ENCODE measurements at places on chromosomes 5 and 9.
A peak's percentile ranks its signal among the peaks of the same experiment; 100 is the strongest.

DNA sequence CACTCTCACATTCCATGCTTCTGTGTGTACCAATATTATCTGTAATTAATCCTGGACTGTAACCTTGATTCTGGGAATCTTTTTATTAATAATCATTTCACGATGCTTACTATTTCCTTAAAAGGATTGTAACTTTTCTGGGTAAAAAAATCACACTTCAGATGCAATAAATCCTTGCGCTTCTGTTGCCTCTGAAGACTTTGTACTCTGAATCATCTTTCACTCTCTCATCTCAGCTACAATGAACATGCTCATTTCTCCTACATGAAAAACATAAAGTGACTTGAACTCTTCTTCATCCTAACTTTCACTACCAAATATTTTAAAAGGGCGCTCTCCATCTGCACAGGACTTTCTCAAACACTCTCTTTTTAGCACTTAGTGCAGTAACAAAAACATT, 50.0 kb downstream of the GDA start:
- DNase-seq: no peak

- peak; percentile 6 for DNase-seq
Measured at GRCh38 chr9:89225991-89226471, 47.4 kb upstream of the SHC3 start.

GRCh38 chr9:12141422-12141821, 551.8 kb upstream of the TYRP1 start:
- no peak for DNase-seq

DNA sequence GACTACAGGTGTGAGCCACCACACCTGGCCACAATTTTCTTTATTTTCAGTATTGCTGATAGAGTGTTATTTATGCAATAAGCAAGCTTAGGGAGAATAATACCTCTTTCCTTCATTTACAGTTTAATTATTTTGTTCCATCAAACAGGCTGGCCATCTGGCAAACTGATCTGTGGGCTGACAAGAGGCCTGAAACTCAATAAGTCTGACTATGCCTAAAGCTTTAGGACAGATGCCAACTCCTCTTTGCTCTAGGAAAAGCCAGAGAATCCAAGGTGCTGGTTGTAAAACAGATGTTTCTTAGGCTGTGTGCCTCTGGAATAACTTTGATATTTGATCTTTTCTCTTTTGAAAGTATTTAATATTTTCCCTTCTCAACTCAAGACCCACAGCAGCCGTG, 98.4 kb downstream of the TARS1 start:
- no peak for DNase-seq

- DNase-seq: no peak
Measured at GRCh38 chr9:80867731-80868130, 821.6 kb downstream of the TLE1 start.

- DNase-seq: no peak
Measured at GRCh38 chr5:32850817-32851496, 139.8 kb downstream of the NPR3 start.

- no peak for DNase-seq
Measured at GRCh38 chr5:378976-379742, 57.6 kb downstream of the AHRR start.

- DNase-seq: peak; percentile 22
Measured at GRCh38 chr5:159262472-159262858, 625 bp upstream of the UBLCP1 start.

DNA sequence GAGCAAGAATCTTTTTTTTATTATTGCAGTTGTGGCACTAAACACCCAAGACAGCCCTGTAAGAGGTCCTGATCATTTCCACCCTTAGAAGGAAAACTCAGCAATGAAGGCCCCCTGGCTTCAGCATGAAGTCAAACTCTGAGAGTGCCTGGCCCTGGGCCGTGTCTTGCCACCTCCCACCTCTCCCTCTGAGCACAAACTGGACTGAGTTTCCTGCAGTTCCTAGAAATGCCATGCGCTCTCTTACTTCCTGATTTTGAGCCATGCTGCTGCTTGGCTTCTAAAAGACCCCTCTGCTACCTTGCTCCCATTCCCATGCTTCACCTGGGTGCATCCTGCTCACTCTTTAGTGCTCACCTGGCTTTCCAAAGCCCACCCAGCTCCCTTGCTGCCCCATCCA, 140.4 kb upstream of the KLF9 start:
- DNase-seq: peak; percentile 10

DNA sequence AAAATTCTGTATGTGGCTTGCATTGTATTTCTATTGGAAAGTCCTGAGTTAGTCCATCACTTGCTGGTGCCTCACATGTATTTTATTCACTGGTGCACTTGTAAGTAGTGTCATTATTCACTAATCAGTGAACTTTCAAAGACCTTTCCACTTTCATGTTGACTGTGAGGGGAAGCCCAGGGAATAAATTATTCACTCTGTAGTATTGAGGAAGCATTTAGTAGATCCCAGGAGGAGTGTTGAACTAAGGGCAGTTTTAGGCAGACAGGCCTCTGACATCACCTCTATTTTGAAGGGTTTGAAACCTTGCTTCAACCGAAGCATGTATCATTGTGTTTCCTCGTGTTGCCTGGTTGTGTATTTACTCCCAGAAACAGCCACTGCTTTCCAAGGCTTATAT, 705.4 kb upstream of the RIOK2 start:
- no peak for DNase-seq

DNA sequence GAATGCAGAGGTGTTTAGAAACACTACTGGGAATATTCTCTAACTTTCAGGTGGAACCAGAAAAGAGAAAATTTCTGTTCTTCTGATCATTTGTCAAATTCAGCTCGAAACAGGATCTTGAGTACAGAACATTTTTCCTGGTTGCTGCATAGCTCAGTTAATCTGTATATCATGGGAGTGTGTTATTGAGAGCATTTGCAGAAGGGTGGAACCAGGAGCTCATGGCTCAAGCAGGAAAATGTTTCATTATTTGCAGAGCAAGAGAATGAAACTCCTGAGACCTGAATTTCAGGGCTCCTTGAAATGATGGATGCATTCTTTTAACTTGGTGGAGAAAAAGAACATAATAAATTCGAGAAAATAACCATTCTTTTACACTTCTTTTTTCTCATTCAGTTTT, 97.9 kb downstream of the AOPEP start:
- DNase-seq: no peak

GRCh38 chr9:135479469-135480052, at the start of gene PPP1R26:
Gene PPP1R26, plus strand, starts transcription at chr9:135479782. Its CDS starts 4,729 bp downstream, at chr9:135484511.
- DNase-seq: peak; percentile 39

GRCh38 chr9:86600291-86600690, 246.1 kb upstream of the TUT7 start:
- DNase-seq: no peak

DNA sequence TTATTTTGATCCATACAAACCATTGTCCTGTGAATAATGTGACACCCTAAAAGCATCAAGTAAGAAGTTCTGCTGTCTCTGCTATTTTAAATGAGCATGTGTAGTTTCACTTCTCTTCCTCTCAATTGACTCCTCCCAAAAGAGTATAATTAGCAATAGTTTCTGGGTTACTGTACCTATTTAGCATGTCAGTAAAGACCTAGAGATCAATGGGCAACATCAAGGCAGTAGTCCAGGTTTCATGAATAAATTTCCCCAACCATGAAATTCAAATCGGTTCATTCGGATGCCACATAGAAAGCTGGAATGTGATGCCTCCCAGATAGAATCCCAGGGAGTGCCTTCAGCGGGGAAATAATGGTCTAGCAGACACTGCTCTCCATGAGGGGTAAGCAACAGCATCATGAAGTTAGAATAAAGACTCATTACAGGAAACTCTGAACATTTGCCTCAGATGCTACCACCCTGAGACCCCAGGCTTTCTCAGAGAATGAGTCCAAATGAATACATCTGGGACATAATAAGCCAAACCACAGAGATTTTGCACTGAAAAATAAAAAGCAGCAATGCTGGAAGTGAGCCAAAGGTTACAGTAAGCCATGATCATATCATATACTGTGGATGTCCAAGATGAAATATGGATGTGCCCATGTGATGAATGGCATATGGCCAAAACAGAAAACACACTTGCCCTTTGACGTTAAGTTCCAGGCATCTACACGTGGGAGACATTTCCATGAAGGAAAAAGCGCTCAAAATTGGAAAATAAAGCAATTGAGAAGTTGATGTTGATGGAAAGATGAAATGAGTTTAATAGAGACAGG, 1107.0 kb upstream of the SEMA6A start:
- no peak for DNase-seq

- no peak for DNase-seq
Measured at GRCh38 chr9:78309066-78309465, 12.1 kb downstream of the PSAT1 start.

- no peak for DNase-seq
Measured at GRCh38 chr5:96648023-96648422, 14.2 kb upstream of the CAST start.

- DNase-seq: no peak
Measured at GRCh38 chr5:132468656-132469379, 21.8 kb downstream of the IRF1 start.

- no peak for DNase-seq
Measured at GRCh38 chr9:23665635-23666034, 160.4 kb downstream of the ELAVL2 start.

DNA sequence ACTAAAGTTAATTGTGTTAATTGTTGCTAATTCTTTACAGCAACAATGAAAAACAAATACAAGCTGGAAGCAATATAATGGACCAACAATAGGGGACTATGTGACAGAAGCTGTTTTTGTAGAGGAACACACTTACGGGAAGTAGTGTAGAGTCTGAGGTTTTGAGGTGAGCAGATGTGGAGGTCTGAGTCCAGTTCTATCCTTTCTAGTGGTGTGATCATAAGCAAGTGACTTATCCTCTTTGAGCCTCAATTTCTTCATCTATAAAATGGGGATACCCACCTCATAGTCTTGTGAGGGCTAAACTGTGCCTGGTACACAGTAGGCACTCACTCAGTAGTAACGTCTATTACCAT, 28.3 kb downstream of the ALG2 start:
- DNase-seq: no peak

DNA sequence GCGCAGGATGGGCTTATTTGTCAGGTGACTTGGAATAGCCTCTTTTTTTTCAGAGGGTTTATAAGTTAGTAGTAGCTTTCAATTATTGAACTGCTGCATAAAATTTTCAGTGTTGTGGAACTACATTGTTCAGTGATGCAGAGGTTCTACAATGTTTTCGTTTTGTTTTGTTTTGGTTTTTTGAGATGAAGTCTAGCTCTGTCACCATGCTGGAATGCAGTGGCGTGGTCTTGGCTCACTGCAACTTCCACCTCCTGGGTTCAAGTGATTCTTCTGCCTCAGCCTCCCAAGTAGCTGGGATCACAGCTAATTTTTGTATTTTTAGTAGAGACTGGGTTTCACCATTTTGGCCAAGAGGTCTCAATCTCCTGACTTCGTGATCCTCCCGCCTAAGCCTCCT, 22.0 kb downstream of the NUP188 start:
- DNase-seq: no peak

DNA sequence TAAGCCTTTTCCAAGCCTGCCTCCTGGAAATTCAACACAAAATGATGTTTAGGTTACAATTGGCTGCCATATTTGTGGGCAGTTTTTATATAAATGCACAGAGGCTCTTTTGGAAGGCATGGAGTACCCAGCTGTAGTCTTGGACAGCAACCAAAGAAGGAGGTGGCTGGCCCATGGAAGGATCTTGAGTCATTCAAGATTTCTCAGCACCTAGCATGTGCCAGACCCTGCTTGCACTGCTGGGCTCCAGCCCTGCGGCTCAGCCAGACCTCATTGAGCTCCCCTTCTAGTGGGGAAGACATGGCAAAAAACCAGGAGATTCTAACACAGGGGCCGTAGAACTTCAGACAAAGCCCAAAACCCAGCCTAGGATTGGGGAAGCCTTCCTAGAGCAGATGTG, 22.1 kb downstream of the JADE2 start:
- DNase-seq: no peak

GRCh38 chr5:138339464-138339863, 1.4 kb downstream of the FAM53C start:
- DNase-seq: peak; percentile 41

GRCh38 chr5:3384531-3384930, 211.1 kb upstream of the IRX1 start:
- no peak for DNase-seq

- no peak for DNase-seq
Measured at GRCh38 chr5:142590451-142591231, 95.2 kb downstream of the FGF1 start.

DNA sequence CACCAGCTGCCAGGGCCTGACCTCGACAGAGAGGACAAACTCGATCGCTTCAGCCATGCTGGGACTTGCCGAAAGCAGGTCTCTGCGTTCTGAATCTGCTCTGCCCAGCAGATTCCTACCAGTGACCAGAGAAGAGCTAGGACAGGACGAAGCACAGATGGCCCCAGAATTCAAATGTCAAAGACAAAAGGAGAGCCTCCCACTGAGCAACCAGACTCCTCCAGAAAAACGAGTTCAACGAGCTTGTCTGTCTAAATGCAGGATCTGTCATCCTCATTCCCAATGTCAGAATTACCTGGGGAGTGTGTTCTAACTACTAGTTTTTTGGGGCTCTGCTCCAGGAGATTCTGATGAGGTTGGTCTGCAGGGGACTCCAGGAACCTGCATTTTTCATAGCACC, 13.4 kb downstream of the AK8 start:
- no peak for DNase-seq

DNA sequence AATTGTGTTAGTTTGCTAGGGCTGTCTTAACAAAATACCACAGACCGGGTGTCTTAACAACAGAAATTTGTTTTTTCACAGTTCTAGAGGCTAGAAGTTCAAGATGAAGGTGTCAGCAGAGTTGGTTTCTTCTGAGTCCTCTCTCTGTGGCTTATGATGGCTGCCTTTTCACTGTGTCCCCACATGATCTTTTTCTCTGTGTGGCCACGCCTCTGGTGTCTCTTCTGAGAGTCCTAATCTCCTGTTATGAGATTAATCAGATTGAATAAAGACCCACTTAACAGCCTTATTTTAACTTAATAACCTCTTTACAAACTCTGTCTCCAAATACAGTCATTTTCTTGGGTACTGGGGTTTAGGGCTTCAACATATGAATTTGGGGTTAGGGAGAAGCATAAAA, 561.1 kb downstream of the NR2F1-AS1 start:
- no peak for DNase-seq

GRCh38 chr9:93597871-93598646, 21.7 kb downstream of the PHF2 start:
- DNase-seq: no peak

DNA sequence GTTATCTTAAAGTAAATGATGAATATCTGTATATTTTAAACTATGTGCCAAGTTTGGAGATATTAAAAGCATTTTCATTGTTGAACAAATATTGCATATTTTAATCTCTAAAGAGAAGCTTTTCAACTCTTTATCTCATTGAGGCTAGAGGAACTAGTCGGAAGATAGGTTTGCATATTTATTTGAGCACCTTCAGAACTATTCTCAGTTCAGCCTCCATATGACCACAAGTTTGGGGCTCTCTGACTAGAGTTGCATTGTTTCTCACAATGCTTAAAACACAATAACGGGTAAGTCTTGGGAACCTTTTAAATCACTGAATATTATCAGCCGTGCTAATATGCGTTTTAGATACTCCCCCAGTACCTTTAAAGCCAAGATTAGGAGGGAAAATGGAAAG, 47.3 kb upstream of the CTXN3 start:
- no peak for DNase-seq

GRCh38 chr5:123951582-123951977, 439.6 kb downstream of the CSNK1G3 start:
- no peak for DNase-seq

- peak; percentile 96 for DNase-seq
Measured at GRCh38 chr5:76372323-76373054, 30.6 kb upstream of the IQGAP2 start.

- DNase-seq: no peak
Measured at GRCh38 chr9:132163876-132164603, 2.2 kb downstream of the NTNG2 start.

- no peak for DNase-seq
Measured at GRCh38 chr5:52838326-52839015, 50.8 kb downstream of the ITGA1 start.
